Sigmoid colon (tissue), 7 donors: ENCODE measurements at places on chromosomes 2 and 18. TPM values are rescaled to one million over a fixed set of nuclear protein-coding genes. Genes with fewer than 3 reads are reported as not detected.
A peak's percentile ranks its signal among the peaks of the same experiment; 100 is the strongest.

- no peak overlapping the region for H3K4me3 ChIP-seq
- no peaks in the 10 kb centered on the region for H3K27me3 ChIP-seq
- no peaks in the 10 kb centered on the region for H3K36me3 ChIP-seq
- no peak for DNase-seq
- H3K27ac ChIP-seq, result no peak overlapping the region
- H3K4me1 ChIP-seq, result peaks cover 5% of the 10 kb centered on the region
These were observed 11.2 kb upstream of the PROM2 start for GRCh38 chr2:95262896-95263542.

- no peaks in the 10 kb centered on the region for H3K27me3 ChIP-seq
- H3K27ac ChIP-seq, result no peak overlapping the region
- H3K36me3 ChIP-seq, result no peaks in the 10 kb centered on the region
These were observed 23.5 kb downstream of the HPCAL1 start for GRCh38 chr2:10326151-10326616.

DNA sequence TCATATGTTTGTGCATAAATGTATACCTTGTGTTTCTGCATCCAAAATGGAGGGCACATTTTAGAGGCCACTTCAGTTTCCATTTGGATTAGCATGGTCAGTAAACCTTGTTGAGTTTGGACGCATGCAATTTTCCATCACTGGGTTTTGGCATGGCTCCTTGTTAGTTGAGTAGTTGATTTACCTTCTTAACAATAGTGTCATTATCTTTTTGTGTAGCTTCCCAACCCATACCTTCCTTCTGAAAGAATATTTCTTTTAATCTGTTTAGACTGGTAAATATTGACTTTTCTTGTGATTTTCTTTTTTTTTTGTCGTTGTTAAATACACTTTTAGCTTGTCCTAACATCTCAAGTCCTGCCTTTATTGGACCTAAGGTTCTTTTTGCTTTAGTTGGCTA, 15.5 kb downstream of the RPIA start:
- H3K4me1 ChIP-seq, result no peaks in the 10 kb centered on the region
- H3K4me3 ChIP-seq, result no peak overlapping the region
- H3K36me3 ChIP-seq, result peaks cover 7% of the 10 kb centered on the region
- no peak overlapping the region for H3K27ac ChIP-seq

- no peak overlapping the region for H3K4me3 ChIP-seq
- no peak for DNase-seq
- no peaks in the 10 kb centered on the region for H3K4me1 ChIP-seq
- H3K27me3 ChIP-seq, result no peaks in the 10 kb centered on the region
- no peaks in the 10 kb centered on the region for H3K36me3 ChIP-seq
- H3K27ac ChIP-seq, result no peak overlapping the region
These were observed 57.1 kb downstream of the TRIB2 start for GRCh38 chr2:12773586-12774394.

DNA sequence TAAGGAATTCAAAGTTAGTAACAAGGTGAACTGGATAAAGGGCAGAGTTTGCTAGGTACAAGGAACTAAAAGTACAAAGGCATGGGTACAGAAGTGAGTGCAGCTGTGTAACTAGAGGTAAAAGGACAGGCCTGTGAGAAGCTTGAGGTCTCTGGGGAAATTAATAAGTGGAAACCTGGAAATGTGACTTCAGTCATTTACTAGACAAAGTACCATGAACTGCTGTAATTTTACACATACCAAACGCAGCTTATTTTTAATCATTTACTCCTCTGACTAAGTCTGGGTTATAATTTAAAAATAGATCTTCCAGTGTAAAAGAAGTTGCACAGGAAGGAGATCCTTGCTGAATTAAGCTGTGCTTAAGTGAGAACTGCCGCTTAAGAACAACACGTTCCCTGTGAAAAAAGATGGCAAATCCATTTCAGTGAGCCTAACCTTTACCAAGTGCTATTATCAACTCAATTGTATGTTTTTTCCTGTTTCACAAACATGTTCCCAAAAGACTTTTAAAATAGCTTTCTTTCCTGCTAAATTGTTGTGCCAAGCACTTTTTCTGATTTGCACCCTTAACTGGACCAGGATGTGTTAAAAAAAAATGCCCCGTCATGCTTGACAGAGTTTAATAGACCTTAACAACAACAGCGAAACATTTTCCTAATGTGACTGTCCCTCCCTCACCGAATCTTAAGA, 44.3 kb downstream of the CALCRL start:
- no peaks in the 10 kb centered on the region for H3K36me3 ChIP-seq
- H3K4me3 ChIP-seq, result no peak overlapping the region
- DNase-seq, result no peak
- H3K27ac ChIP-seq, result peak overlapping the region; percentile 64

GRCh38 chr18:2336690-2337392, 234.5 kb downstream of the METTL4 start:
- H3K27me3 ChIP-seq, result no peaks in the 10 kb centered on the region
- H3K4me1 ChIP-seq, result no peaks in the 10 kb centered on the region
- no peaks in the 10 kb centered on the region for H3K36me3 ChIP-seq
- H3K27ac ChIP-seq, result no peak overlapping the region

- H3K36me3 ChIP-seq, result no peaks in the 10 kb centered on the region
- peaks cover 8% of the 10 kb centered on the region for H3K4me1 ChIP-seq
- H3K27ac ChIP-seq, result no peak overlapping the region
These were observed 164.1 kb downstream of the SLC8A1 start for GRCh38 chr2:40287773-40288172.

DNA sequence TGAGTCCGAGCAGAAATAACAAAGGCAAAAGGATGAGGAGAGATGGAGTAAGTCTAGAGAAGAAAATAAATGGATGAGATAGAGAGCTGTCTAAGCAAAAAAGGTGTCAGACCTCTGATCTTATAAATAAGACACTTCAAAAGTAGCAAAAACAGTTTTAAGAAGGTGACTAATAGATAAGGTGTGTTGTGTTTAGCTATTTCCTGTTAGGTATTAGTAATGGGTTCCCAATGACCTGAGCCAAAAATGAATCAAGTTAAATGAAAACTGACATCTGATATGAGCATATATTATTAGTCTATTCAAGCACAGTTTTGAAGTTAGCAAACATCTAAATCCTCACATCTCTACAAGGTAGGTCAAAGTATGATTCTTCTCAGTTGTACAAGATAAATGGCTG, 10.6 kb downstream of the SUPT7L start:
- H3K27ac ChIP-seq, result no peak overlapping the region
- H3K4me1 ChIP-seq, result no peaks in the 10 kb centered on the region
- no peak overlapping the region for H3K4me3 ChIP-seq

- no peak for DNase-seq
- H3K4me1 ChIP-seq, result no peaks in the 10 kb centered on the region
- H3K27me3 ChIP-seq, result no peaks in the 10 kb centered on the region
- no peaks in the 10 kb centered on the region for H3K36me3 ChIP-seq
These were observed 752.8 kb upstream of the CELF4 start for GRCh38 chr18:38318416-38318815.

- no peak overlapping the region for H3K4me3 ChIP-seq
- no peak overlapping the region for H3K27ac ChIP-seq
- no peaks in the 10 kb centered on the region for H3K27me3 ChIP-seq
- no peaks in the 10 kb centered on the region for H3K4me1 ChIP-seq
These were observed 69.9 kb upstream of the CAVIN2 start for GRCh38 chr2:191916826-191917225.

DNA sequence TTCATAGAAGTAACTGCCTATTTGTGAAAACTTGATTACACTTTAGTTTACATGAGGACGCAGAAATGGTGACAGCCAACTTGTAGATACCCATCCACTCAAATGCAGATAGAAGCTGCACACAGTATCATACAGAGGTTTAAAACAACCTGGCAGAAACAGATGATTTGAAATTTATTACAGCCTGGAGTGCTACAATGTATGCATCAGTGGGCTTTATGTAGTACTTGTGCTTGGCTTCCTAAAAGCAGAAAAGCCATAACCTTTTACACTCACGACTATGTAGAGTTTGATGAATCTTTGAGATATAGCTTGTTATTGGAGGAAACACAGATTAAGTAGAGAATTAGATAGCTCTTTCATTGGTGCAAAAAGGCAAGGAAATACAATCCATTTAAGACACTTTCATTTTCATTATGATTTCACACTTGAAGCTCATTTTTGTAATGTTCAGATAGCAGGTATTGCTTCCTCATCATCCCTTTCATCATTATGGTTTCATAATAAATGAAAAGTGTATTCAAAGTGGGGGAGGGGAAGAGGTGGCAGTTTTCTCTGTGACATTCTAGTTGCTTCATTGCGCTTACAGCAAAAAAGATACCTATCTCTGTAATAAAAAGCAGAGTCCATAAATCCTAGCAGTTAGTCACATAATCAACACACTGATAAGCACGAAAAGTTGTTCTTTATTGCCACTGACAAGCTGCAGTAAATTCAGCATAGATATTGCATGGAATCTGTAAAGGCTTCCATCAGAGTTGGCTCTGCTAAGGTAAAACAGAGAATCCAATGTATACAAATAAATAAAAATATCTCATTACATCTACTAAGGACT, 789.8 kb upstream of the FSHR start:
- no peak overlapping the region for H3K27ac ChIP-seq
- H3K27me3 ChIP-seq, result no peaks in the 10 kb centered on the region
- H3K36me3 ChIP-seq, result no peaks in the 10 kb centered on the region
- no peaks in the 10 kb centered on the region for H3K4me1 ChIP-seq
- no peak for DNase-seq
- H3K4me3 ChIP-seq, result no peak overlapping the region

GRCh38 chr18:24342347-24342746, 55.3 kb downstream of the OSBPL1A start:
- no peak overlapping the region for H3K27ac ChIP-seq
- H3K36me3 ChIP-seq, result no peaks in the 10 kb centered on the region
- no peaks in the 10 kb centered on the region for H3K27me3 ChIP-seq
- no peak overlapping the region for H3K4me3 ChIP-seq

- no peak overlapping the region for H3K27ac ChIP-seq
- DNase-seq, result no peak
- H3K36me3 ChIP-seq, result no peaks in the 10 kb centered on the region
These were observed 57.9 kb downstream of the FAM171B start for GRCh38 chr2:186751790-186752189.

DNA sequence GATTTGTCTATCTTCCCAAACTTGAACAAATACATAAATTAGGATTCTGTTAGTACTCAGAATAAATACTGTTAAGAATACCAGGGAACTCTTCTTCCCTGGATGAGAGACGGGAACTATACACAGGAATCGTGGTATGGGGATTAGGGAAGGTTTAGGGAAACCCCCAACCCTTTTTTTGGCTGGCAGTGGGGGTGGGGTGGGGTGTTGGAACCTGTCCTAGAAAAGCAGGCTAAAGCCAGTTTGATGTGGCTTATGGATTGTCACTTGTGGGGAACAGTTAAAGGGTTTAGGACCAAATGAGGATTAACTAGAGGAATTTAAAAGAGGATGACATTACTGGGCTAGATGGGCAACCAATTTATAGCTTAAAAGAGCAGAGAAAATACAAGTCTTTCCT, 1.8 kb downstream of the SLC4A10 start:
- peaks cover 8% of the 10 kb centered on the region for H3K27me3 ChIP-seq
- H3K4me3 ChIP-seq, result no peak overlapping the region
- no peaks in the 10 kb centered on the region for H3K36me3 ChIP-seq

DNA sequence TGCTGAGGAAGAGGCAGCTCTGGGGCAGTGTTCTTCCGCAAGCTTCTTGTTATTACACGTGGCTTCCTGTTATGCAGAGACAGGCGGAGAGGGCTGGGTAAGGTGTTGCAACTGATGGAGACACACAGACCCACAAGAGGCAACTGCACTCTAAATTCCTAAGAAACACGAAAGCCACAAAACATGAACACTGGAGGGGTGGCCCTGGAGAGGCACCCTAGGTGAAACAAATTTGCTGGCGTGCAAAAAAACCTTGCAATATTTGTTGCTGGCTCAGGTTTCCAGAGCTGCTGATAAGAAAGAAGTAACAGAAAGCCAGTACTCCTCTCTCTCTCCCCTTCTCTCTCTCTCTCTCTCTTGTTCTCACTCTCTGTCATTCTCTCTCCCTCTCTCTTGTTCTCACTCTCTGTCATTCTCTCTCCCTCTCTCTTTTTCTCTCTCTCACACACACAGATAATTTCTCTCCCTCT, 31.8 kb downstream of the ARHGAP25 start:
- H3K27me3 ChIP-seq, result no peaks in the 10 kb centered on the region
- no peaks in the 10 kb centered on the region for H3K36me3 ChIP-seq
- peaks cover 48% of the 10 kb centered on the region for H3K4me1 ChIP-seq
- no peak overlapping the region for H3K4me3 ChIP-seq
- peak overlapping the region; percentile 68 for H3K27ac ChIP-seq

DNA sequence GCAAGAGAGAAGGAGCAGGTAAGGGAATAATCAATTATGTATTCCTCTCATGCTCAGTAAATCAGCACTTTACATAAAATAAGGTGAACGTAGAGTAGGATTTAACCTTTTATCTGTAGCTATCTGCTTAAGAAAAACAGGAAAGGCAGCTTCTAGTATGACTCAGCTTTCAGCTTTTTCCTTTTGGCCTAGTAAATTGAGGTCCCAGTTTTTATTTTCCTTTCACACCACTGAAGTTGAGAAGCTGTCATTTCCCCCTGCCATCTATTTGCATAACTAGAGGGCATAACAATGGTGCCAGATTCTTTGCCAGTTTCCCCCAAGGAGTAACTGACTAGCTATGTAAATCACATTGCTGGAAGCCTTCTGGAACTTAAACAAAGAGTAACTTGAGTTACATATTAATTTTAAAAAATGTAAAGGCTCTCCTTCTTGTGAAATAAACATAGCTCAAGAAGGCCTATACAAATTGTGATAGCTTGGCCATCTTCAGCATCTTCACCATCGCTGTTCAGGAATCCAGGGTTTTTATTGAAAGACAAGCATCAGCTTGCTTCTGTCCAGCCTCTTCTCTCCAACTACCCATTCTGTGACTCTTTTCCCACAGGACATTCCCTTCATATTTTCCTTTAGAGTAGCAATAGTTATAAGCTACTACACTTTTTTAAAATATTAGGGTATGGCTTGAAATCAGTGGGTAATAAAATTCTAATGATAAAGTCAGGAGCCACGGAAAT, 97.0 kb downstream of the KYNU start:
- H3K4me1 ChIP-seq, result no peaks in the 10 kb centered on the region
- no peak for DNase-seq
- no peaks in the 10 kb centered on the region for H3K36me3 ChIP-seq

CD8B2 gene
- under 0.01 TPM for polyA plus RNA-seq

MC5R gene
- not detected for polyA plus RNA-seq

MAL gene
- polyA plus RNA-seq, result 8.4 TPM

FAP gene
- polyA plus RNA-seq, result 2.2 TPM

SIX3 gene
- not detected for polyA plus RNA-seq

ITGA6 gene
- 8.4 TPM for polyA plus RNA-seq

DLGAP1 gene
- 0.13 TPM for polyA plus RNA-seq

ATL2 gene
- polyA plus RNA-seq, result 15.0 TPM

SAG gene
- not detected for polyA plus RNA-seq

SUMO1 gene
- 191 TPM for polyA plus RNA-seq

RAX gene
- polyA plus RNA-seq, result not detected

AFF3 gene
- polyA plus RNA-seq, result 1.2 TPM

ZSWIM2 gene
- not detected for polyA plus RNA-seq
